Panc1 (cell line): ENCODE measurements at places on chromosomes 6 and 20. TPM values are rescaled to one million over a fixed set of nuclear protein-coding genes. Genes with fewer than 3 reads are reported as not detected.

GRCh38 chr20:58649288-58650180 is 1.5 kb upstream of the STX16 start:
- DNase-seq: no peak

DNA sequence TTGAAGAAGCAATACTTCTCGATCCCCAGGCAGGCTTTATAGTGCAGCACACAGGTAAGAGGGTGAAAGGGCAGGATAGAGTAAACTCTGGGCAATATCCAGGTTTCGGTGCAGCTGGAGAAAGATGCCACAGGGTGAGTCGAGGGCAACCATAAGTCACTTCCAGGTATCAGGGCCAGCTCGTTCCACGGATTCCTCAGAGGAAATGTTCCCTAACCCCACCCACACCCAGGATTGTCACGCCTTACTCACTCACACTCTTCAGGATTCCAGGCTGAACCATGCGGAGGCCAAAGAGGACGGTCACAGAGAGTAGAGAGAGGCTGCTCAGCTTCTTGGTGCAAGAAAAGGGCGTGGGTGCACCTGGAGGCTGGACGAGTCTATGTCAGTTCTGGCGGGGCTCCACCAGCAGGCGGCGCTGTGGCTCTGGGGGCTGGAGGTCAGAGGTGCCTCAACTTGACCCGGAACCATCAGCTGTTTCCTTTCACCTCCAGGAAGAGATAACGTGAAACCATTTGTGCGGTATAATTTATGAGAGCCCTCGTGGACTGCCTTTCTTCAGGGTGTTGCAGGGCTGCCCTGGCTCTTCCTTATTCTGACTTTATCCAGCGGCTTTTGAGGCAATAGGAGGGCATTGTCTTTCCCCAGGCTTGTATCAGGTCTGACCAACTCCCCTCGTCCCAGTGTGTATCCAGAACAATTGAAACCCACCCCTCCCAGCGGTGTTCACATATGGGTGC is 14.5 kb upstream of the WFDC12 start:
- DNase-seq: no peak

DNA sequence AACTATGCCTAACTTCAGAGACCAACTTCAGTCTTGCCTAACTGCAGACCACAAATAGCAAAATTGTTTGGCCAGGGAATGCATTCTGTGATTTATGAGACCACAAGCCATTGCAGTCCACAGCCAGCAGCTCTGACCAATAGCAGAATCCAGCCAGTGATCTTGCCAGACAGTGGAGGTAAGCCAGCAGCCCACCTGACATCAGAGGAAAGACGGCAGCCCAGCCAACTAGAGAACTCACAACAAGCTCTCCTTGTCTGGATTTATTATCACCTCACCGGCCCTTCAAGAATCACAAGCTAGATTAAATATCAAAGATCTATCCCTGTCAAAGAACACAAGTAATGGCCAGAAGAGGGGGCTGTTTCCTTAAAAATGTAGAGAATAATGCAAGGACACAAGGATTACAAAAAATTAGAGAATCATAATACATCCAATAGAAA is 66.5 kb upstream of the SLC35F1 start:
- DNase-seq: no peak

Gene PNLDC1
- not detected for total RNA-seq

- no peak for DNase-seq
Measured at GRCh38 chr6:15299430-15300131, 53.7 kb downstream of the JARID2 start.

Gene ENPP5
- not detected for total RNA-seq

DNA sequence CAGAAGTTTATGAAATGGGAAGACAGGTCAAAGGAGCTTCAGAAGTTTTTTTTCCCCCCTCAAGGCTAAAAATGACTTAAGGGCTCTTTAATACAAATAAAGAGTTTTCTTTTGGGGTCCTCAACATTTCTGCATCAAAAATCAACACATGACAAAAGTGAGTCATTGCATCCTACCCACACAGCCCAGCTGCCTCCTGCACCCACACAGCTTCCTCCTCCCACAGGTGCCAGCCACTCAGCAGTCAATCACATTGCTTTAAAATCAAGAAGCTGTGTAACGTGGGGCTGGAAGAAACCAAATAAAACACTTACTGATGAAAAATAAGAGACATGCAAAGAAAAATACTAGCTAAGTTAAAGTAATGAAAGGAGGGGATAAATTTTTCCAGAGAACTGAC is 68.5 kb downstream of the MAP3K5 start:
- DNase-seq: no peak

Gene TPBG
- total RNA-seq: 84.1 TPM

DNA sequence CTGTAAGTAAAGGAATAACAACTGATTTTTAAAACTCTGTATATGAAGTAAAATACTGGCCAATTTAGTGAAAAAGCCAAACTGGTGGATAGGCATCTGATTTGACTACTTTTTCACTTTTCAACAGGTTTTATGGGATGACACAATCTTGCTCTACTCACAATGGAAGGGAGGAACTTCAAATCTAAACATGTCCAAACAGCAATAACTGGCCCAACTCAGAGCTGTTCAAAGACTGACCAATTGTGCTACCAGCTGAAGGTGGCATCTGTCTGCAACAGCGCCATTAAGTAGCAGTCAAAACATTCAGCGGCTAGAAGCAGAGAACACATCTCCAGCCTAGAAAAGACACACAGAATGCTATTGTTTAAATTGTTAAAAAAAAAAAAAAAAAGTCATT is 44.6 kb downstream of the SESN1 start:
- DNase-seq: no peak

DNA sequence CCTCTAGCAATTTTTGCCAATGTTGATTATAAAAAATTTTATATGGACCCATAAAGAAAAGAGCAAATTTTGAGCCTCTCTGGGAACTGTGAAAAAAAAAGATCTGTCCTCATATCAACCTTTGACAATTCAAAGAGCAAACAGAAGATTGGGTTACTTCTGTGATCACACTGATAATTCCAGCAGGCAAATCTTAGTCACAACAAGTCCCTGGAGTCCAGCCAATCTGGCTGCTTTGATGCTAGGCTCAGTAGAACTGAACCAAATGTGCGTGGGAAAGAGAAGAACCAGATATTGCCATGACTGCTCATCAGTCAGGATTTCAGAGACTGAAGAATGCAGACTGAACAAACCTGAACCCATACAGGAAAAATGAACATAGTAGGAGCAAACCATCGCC is 438.4 kb upstream of the FLRT3 start:
- no peak for DNase-seq

DNA sequence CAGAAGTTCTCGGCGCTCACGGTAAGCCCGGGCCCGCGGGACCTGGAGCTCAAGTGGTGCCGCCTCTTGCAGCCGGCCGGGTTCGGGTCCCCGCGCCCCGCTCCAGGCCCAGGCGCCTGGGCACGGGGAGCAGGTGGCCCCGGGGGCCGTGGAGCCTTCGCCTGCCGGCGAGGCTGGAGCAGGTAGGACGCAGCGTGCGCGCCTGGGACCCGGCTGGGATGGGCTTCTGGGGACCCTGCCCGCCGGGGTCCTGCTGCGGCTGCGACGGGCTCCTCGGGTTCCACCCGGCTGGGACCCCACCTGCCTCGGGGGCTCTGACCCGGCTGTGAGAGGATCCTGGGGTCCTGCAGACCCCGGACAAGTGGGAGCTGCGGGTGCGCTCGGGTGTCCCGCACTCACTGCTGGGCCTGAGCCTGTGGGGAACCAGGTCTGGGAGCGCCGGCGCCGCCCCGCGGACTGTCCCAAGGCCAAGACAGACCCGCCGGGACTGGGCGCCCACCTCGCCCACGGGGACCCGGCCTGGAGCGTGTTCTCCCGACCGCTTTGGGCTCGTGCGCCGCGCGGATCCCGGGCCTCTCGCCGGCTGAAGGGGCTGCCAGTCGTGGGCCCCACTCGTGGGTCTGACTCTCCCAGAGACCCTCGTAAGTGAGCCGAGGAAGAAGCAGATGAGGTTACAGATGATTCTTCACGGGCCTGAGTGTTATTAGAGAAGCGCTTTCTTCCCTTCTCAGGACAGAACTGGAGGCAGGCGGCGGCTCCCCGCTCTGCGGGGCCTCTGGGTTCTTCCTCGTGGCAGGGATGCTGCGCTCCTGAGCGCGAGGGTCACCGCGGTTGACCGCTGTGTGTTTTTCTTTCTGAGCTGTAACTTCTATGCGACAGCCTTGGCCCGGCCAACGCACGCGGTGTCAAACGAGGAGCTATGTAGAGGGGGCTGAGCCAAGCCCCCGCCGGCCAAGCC is 729 bp downstream of the SMOC2 start:
- DNase-seq: no peak

Gene CLPSL2
- total RNA-seq: 0.57 TPM

DNA sequence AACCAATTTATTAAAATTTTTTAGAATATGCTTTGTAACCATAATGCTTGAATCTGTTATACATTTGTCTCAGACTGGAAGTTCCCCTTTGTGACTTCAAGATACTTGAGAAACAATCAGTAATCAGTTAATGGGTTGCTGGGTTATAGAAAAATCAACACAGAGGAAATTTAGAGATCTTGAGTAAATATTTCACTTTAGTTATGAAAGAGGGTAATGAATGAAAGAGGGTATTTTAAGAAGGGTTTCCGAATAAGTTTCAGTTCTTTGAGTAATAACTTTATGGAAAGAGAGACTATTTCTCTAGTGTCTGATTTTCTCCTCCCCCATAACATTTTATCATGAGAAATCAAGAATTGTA is 21.4 kb downstream of the ZFAND3 start:
- DNase-seq: no peak

- DNase-seq: no peak
Measured at GRCh38 chr20:32160341-32160740, 47.2 kb downstream of the PLAGL2 start.

DNA sequence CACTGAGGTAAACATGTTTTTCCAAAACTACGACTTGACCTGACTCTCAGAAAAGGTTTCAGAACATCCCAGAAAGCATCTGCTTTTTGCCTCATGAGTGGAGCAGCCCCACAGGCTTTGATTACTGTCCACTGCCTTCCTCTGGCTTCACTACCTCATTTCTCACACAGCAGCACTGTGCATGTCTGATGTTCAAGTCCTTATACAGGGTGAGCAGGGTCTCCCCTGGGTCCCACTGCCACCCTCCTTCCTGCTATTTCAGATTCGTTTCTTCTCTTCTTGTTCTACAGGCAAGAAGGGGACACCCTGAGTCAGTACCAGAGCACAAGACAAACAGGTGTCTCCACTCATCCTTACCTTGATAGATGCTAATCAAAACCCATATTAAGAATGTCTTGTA is 64.7 kb upstream of the NFATC2 start:
- DNase-seq: no peak

GRCh38 chr6:129653229-129653628 is 56.7 kb downstream of the ARHGAP18 start:
- no peak for DNase-seq

GRCh38 chr6:3745566-3746118 is 5.9 kb downstream of the PXDC1 start:
- no peak for DNase-seq

DNA sequence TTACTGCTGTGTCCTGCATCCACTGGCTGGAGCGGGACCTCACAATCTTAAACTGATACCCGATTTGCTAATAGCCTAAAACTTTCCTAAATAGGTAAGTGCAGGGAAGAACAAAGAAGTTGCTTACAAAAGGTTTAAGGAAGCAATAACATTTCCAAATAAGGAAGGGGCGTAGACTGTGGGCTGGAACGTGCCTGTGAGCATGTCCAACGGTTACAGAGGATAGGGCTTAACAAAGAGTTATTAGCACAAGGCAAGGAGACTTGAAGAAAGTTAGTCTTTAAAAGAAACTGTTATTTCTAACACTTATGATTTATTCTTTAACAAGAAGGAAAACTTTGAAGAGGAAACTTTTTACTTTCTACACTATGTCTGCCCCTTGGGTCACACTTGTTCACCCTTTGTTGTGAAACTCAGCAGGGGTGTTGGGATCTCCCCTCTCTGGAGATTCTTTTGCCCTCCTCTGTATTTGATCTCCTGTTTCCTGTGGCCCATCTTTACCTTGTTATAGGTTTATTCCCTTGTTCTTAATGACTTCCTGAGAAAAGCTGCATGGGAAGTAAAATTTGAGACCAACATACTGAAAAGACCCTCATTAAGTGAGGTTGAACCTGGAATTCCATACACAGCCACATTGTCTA is 28.7 kb downstream of the KAT14 start:
- DNase-seq: no peak

- peak; percentile 41 for DNase-seq
Measured at GRCh38 chr6:108497883-108498282, 62.8 kb upstream of the FOXO3 start.

GRCh38 chr6:8195040-8195713 is 92.8 kb upstream of the EEF1E1 start:
- no peak for DNase-seq

Gene FOXF2
- total RNA-seq: 12.7 TPM

DNA sequence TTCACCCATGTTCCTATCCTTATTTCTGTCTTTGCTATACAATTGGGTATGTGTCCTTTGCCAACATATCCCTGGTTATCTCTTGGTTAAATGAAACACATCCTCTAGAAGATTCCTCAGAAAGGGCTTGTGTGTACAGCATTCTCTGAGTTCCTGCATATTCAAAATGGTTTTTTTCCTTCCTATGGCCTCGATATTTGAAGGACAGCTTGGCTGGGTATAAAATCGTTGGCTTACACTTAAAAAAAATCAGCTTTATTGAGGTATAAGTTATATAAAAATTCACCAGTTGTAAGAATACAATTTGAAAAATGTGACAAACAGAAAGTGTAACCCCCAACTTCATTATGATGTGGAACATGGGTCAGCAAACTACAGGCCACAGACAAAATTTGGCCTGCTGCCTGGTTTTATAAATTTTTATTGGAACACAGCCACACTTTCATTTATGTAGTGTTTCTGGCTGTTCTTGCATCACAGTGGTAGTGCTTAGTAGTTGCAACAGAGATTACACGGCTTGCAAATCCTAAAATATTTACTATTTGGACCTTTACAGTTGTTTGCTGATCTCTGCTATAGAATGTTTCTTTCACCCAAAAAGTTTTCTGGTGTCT is 16.7 kb downstream of the PCMT1 start:
- DNase-seq: no peak

Gene FAM162B
- not detected for total RNA-seq

Gene HSF2
- total RNA-seq: 21.1 TPM

DNA sequence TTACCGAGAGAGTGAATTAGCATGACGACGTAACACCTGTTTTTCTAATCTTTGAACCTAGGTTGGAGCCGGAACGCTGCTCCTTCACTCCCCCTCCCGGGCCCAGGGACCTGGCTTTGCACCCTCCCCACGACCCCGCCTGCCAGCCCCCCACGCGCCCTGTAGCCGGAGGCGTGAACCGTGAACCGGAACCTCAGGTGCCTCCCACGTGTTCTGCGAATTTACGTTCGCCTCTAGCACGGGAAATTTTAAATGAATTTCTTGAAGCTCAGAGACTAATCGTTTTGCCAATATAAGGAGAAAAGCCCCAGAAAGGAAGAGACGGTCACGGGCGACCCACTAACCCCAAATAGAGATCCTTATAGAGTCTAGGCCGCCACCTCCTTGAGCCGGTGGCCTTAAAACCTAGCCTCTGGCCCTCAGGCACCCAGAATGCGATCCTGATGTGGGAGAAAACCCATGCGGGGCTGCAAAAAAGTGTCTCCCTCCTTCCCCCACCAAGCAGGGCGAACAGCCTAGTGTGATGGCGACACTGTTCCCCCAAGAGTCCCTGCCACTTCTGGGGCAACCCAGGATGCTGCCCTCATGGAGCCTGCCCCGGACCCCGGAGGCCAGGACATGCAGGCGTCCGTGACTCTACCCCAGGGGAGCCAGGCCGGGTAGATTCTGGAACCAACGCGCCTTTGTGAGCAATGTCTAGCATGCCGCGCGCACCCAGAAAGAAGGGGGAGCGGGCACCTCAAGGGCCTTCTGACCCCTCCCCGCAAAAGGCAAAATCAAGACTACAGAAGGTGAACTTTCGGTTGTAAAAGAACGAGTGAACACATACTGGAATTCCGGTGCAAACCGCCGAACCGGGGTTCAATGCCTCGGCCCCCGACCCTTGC is 2.7 kb upstream of the SIM1 start:
- DNase-seq: no peak

GRCh38 chr6:53734473-53735299 is 60.1 kb upstream of the LRRC1 start:
- DNase-seq: peak; percentile 92
